T-helper 9 cell (primary cell): ENCODE measurements at places on chromosomes 7 and 10.

GRCh38 chr7:71472962-71473361 is 341.0 kb downstream of the GALNT17 start:
- no peak for DNase-seq

GRCh38 chr7:149414745-149415390 is 46.0 kb downstream of the ZNF777 start:
- DNase-seq = peak; percentile 22

GRCh38 chr7:132755538-132756483 is 179.5 kb upstream of the PLXNA4 start:
- no peak for DNase-seq

- DNase-seq = no peak
Measured at GRCh38 chr7:11373546-11374142, 400.0 kb downstream of the PHF14 start.

GRCh38 chr7:70699271-70699670 is 432.7 kb upstream of the GALNT17 start:
- no peak for DNase-seq

DNA sequence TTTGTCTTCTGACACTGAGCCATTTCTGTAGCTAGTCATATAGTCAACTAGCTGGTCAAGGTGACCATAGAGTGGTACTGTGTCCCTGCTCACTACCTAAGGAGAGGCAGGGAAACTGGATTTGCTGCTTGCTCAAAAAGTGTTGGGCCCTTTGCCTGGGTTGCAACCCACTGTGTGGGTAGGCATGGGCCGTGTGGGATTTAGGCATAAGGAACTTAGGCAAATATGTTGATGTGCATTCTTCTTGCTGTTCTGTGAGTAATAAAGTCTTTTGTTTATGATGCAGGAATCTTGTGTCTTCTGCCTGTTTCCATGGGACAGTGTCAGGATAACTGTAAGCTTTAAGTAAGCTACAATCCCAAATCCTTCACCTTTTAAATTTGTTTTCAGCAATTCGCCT is 23.1 kb upstream of the TCTN3 start:
- no peak for DNase-seq

DNA sequence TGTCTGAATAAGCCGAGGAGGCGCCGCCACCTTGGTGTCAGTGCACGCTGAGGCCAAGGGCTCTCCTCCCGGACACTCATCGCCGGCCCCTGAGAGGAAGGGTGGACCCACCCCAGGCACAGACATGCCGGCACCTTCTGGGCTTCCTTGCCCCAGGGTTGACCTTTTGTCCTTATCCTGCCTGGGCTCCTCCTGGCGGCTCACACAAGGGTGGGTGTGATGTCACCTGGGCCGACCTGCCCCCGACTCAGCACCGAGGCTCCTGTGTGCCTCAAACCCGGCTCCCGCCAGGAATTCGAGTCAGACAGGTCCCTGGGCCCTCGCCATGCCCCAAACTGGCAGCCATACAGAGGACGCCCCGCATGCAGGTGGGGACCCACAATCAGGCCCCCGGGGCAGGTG is 17.7 kb upstream of the CFAP46 start:
- DNase-seq = no peak

GRCh38 chr10:6497620-6498019 is 82.5 kb downstream of the PRKCQ start:
- no peak for DNase-seq

GRCh38 chr10:112519133-112519761 is 72.2 kb downstream of the VTI1A start:
- no peak for DNase-seq

DNA sequence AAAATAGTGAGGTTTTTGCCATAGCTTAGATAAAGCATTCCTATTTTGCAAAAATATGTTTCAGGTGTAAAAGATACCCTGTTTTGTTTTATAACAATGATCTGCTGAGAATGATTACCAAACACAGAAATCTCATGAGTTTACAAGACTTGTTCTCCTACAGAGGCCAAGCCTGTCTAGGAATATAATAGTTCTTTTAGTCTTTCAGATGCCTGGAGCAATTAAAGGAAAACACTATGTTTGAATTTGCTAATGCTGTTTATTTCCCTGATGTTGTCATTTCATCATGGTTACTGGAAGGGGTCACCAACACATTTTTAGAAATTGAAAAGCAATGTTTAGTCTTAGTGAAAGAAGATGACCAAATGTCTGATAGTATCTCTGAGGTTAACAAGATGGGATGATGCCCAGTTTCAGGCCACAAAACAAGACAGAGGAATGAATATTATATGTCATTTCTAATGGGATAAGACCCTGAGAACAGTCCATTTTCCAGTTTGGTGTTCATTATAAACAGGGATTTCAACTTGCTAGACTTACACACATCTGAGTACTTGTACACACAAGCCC is 559.9 kb downstream of the INHBA start:
- DNase-seq = no peak

DNA sequence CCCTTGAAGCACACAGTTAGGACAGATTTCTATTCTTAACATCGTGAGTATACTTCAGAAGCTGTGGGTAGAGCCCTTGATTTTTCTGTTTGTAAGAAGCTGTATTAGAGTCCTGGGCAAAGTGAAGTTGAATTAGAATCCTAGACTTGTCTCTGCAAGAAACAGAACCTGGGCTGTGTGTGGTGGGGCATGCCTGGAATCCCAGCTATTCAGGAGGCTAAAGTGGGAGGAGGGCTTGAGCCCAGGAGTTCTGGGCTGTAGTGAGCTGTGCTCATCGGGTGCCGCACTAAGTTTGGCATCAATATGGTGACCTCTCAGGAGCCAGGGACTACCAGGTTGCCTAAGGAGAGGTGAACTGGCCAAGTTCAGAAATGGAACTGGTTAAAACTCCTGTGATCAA is 183.4 kb downstream of the GNAI1 start:
- DNase-seq = no peak

DNA sequence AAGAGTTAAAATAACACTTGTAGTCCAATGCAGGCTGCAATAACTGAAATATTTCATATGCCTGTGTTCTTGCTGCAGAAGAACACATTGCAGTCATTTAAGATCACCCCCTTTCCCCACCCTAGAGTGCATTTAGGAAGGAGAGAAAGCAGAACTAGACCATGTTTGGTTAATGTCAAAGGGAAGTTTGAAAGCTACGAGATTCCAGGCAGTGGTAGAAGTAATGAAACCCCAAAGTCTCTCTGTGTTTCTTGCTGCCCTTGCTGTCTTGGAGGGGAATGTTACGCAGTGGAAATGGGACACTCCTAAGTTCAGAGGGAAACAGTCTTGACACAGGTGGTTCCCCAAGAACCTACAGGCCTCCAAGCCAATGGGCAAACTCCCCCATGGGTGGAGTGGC is 242.9 kb downstream of the PTEN start:
- DNase-seq = no peak
